ENCODE measurements at places on chromosomes 3 and 15.

- DNase-seq, result peak; percentile 73
Observed at GRCh38 chr3:141489203-141489602, 2.4 kb downstream of the RASA2 start.

GRCh38 chr3:110253794-110254193, 817.8 kb upstream of the NECTIN3 start:
- DNase-seq, result no peak

DNA sequence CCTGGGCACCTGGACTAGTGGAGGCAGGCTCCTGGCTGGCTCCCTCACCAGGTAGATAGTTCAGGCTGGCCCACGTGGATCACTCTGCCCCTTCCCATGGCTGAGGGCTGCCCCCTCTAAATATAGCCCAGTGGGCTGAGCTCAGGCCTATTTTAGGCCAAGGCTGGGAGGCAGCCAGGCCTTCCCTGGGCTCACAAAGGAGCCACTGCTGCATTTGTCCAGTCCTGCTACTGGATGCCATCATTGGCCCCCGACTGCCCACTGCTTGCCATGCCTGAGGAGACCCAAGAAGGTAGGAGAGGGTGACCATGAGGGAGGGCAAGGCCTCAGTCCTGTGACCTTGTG, at the start of gene LSMEM2:
Gene LSMEM2, plus strand, starts transcription at position 208 of the 345 bp plus-strand sequence. Its CDS starts 27 bp downstream, at position 235.
- DNase-seq, result no peak

DNA sequence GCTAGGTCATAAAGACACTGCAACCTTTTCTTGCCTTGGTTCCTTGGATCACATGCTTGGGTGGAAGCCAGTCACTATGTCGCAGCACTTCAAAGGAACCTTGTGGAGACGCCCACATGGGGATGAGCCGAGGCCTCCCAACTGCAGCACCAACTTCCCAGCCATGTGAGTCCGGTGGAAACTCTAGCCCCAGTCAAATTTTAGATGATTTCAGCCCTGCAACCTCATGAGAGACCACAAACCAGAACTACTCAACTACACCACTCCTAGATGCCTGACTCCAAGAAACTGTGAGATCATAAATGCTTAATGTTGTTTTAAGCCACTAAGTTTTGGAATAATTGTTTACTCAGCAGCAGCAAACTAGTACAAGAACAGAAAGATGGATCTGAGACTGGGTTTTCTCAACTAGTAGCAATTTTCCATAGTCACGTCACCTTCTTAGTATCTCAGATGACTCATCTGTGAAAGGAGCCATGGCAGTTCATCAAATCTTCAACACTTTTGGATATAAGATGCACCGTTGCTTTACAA, 86.5 kb downstream of the MB21D2 start:
- DNase-seq, result peak; percentile 51

- no peak for DNase-seq
Observed at GRCh38 chr15:25797936-25798901, 64.9 kb downstream of the ATP10A start.

DNA sequence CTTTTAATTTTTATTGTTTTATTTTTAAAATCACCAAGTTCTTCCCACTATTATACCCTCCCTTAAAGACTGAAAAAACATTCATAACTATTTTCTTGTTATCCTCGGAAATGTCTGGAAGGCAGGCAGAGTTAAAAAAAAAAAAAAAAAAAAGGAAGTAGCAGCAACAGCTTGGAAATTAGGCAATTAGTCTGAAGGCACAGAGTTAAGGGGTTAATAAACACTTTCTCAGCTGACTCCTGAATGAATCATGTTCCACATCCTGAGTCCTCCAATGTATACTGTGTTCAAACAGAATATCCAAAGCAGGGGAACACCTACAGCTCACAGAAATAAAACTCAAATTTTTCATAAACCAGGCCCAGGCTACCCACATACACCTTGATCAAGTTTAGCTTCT, 5.8 kb downstream of the HEXA start:
- no peak for DNase-seq

GRCh38 chr15:70720228-70721016, 42.9 kb downstream of the UACA start:
- DNase-seq, result no peak

GRCh38 chr3:9736831-9737230, 5.3 kb downstream of the BRPF1 start:
- DNase-seq, result no peak

DNA sequence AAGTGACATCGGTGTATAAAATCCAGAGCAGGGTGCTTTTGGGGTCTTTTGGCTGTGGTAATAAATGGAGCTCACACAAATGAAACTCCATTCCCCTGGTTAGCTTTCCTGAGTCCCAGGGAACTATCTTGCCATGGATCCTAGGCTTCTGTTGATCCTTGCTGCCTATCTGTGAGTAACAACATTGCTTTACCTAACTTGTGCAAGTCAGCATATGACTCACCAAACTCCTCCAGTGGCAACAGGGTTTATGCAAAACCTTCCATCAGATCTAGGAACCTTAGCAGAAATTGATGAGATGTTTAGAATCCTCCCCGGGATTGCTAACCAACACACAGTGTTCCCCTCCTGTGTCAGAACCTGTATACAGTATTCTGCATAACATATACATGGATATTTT, 105.4 kb downstream of the SCAPER start:
- no peak for DNase-seq

DNA sequence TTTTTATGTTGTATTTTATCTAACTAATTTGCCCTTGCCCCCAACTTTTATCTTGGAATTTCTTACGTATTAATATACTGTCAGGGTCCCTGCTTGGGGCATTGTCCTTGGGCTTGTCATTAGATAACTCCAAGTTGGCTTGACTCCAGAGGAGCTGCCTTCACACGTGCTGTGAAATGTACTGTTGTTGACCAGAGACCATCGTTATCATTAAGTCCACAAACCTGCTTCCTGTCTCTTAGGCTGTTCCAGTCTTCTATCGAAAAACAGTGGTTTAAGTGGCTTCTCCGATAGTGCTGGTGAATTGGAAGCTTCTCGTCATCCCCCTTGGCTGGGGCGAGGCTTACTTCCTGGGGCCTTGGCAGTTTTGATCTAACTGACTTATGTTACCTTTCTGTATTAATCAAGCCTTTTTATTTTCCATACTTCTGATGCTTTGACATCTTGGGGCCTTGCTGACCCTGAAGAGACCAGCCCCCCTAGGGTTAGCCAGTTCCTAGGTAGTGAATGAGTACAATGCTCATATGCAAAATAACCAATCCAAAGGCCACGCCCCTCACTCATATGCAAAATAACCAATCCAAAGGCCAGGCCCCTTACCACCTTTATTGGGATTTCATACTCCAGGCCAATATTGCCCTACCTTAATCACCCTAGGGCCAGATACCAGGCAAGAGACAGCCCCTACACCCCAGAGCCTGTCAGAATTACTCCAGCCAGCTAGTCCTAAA, 164.5 kb downstream of the IGF1R start:
- no peak for DNase-seq

GRCh38 chr3:108462899-108463298, 47.5 kb downstream of the MYH15 start:
- no peak for DNase-seq

GRCh38 chr3:50411229-50411628, 51.9 kb upstream of the TMEM115 start:
- no peak for DNase-seq

GRCh38 chr15:49383266-49383665, 39.8 kb upstream of the FGF7 start:
- no peak for DNase-seq

GRCh38 chr15:69697916-69698315, 245.3 kb downstream of the RPLP1 start:
- no peak for DNase-seq

DNA sequence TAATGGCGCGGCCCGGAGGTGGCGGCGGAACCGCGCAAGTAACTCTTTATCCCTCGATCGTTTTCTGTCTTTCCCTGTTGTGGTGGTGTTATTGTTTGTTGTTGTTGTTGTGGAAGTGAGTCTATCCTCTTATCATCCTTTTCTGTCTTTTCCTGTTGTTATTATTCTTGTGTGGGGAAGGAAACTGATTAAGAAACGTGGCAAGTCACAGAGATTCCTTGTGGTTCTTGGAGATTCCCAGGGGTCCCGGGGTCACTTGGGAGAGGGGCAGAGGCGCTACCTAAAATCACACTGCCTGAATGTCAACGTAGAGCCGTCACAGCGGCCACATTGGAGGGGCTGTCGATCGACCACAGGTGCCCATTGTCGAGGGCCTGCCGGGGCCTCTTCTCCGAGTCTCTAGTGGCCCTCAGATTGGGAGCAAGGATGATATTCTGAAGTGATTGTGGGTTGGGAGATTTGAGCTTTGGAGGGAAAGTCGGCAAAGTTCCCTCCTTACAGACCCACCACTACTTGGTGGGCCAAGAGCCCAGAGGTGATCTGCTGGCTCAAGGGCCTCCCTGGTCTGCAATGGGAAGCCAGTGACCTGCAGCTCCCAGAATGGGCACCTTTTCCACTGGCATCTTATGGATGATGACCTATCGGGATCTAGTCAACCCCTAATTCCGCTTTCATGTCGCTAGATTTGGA, 790 bp downstream of the PARP14 start:
- DNase-seq, result no peak

- no peak for DNase-seq
Observed at GRCh38 chr3:5809586-5810246, 622.2 kb downstream of the EDEM1 start.

DNA sequence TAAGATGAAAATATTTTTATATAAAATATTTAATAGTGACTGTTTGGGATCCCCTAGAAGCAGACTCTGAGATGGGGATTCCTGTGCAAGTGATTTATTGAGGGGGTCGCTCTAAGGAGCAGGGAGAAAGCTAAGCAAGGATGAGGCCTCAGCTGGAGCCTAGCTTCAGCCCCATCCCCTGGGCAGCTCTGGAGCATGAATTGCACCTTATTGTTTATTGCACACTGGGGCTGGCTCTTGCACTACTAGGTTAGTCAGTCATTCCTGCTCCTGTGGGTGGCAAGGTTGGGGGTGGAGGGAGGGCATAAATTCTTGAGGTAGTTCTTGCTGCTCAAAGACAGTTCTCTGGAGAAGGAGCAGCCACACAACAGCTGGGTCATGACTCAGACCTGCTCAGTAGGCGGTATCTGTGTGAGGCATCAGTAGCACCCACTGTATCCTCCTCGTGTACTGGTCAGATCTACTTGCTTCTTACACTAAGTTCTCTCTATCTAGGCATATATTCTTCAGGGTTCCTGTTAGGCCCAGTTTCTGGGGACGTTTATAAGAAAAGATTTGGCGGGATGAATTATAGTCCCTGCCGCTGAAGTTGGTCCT, 27.2 kb upstream of the TNFSF10 start:
- DNase-seq, result peak; percentile 92

GRCh38 chr3:66050821-66051220, 12.1 kb upstream of the MAGI1 start:
- DNase-seq, result no peak

- DNase-seq, result no peak
Observed at GRCh38 chr3:30305021-30305420, 301.4 kb upstream of the TGFBR2 start.

- no peak for DNase-seq
Observed at GRCh38 chr15:91331581-91331980, 231.5 kb downstream of the SV2B start.

DNA sequence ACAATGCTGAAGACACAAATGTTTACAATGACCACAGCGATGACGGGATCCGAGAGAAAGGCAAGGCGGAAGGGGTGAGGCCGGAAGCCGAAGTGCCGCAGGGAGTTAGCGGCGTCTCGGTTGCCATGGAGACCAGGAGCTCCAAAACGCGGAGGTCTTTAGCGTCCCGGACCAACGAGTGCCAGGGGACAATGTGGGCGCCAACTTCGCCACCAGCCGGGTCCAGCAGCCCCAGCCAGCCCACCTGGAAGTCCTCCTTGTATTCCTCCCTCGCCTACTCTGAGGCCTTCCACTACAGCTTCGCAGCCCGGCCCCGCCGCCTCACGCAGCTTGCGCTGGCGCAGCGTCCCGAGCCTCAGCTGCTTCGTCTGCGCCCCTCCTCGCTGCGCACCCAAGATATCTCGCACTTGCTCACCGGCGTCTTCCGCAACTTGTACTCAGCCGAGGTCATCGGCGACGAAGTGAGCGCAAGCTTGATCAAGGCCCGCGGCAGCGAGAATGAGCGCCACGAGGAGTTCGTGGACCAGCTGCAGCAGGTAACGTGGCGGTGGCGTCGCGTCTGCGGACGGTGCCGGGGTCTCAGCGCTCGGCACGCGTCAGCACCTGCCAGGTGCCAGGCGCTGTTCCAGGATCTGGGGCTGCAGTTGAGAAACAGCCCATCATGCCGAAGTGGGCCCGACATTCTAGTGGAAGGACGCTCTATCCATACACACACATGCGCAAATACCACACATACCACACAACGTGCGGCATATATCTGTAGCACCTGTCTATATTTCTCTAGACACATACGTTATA, at the start of gene DLEC1:
Gene DLEC1, plus strand, starts transcription at position 108 of the 798 bp plus-strand sequence. Its CDS starts 18 bp downstream, at position 126.
- DNase-seq, result peak; percentile 93

- DNase-seq, result no peak
Observed at GRCh38 chr3:170867143-170867937, 2.7 kb downstream of the RPL22L1 start.

- DNase-seq, result no peak
Observed at GRCh38 chr3:25097023-25097422, 331.0 kb upstream of the RARB start.

GRCh38 chr15:66356077-66356358, 467 bp downstream of the TIPIN start:
- no peak for DNase-seq

- peak; percentile 16 for DNase-seq
Observed at GRCh38 chr3:45464336-45465170, 76.2 kb downstream of the LARS2 start.
